NCI-H524 treated with DMSO at 0.1 percent for 48 hours (cell line): ENCODE measurements at places on chromosomes 4 and X.
A peak's percentile ranks its signal among the peaks of the same experiment; 100 is the strongest.

- no peak for DNase-seq
These were observed 64.9 kb downstream of the CRMP1 start for GRCh38 chr4:5828005-5828391.

DNA sequence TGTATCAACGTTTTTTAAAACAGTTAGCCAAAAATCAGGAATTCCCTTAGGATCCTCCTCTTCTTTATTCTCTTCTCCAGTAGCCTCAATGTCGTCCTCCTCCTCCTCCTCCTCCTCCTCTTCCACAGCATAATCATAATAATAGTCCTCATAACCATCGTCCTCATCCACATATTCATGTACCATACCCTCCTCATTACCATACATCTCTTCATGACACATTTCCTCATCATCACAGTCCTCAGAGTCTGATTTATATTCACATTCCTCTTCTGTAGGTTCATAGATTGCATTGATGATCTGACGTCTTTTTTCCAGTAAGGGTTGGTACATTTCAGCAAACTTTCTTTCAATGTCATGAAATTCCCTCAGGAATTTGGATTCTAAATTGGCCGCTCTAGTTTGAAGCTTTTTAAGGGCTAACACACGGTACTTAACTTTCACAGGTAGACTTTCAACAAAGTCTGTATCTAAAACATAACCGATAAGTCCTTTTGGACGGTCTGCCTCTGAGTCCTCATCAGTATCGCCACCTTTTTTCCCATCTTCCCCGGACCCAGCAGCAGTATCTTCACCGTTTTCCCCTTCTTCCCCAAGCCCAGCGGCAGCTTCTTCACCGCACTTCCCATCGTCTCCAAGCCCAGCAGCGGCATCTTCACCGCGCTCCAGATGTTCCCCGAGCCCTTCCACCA is 771 bp downstream of the NAP1L2 start:
- DNase-seq = no peak

DNA sequence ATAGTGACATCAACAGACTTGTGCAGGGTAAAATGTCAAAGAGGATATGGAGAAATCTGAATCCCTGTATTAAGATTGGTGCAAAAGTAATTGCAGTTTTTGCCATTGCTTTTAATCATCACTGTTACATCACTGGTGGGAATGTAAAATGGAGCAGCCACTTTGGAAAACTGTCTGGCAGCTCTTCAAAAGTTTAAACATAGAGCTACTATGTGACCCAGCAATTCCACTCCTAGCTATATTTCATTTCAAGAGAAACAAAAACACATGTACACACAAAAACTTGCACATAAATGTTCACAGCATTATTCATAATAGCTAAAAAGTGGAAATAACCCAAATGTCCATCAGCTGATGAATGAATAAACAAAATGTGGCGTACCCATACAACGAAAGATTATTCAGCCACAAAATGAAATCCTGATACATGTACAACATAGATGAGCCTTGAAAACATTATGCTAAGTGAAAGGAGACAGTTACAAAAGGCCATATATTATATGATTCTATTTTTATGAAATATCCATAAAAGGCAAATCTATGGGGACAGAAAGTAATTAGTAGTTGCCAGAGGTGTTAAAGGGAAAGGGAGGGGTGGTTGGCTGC is 106.4 kb downstream of the AMELX start:
- DNase-seq = no peak

GRCh38 chr4:79395841-79396240 is 12.2 kb downstream of the GK2 start:
- DNase-seq = no peak

GRCh38 chrX:27307546-27307945 is 155.6 kb downstream of the PPP4R3C start:
- DNase-seq = no peak

GRCh38 chr4:144709793-144710525 is 64.0 kb downstream of the HHIP start:
- DNase-seq = no peak

DNA sequence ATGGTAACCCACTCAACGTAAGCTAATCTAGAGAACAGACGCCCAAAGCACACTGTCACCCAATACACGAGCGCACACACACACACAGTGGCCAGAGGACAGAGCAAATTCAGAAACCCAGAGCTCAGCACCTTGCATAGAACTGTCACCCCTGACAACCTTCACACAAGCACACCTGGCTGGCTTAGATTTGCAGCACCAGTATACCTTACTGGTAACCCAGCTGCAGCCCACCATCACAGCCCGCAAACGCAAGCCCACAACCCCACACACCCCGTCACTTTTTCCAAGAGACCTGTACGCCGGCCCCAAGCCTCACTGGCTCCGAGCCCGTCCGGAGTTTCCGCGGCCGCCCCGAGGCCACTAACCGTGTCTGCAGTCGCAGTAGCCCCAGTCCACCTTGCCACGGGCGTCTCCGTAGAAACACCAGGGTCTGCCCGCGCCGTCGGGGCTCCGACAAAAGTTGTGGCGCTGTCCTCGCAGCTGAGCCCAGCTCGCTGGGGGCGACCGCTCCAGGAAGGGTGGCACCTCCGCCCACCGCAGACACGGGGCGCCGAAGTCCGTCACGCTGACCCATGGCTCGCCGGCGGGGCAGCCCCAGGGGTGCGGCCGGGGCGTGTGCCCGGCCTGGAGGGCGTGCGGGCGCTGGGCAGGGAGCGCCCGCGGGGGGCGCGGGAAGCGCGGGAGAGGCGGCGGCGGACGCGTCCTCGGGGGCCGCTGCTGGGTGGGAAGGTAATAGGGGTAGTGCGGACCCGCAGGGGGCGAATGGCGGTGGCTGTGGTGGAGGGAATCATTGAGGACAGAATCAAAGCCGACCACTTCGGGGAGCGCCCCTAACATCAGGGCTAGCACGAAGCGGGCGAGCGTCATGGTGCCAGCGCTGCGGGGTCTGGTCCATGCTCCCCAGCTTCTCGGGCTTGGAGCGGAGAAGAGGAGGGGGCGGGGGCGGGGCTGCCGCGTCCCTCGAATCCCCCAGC is 664 bp downstream of the PRSS12 start:
- peak; percentile 2 for DNase-seq

DNA sequence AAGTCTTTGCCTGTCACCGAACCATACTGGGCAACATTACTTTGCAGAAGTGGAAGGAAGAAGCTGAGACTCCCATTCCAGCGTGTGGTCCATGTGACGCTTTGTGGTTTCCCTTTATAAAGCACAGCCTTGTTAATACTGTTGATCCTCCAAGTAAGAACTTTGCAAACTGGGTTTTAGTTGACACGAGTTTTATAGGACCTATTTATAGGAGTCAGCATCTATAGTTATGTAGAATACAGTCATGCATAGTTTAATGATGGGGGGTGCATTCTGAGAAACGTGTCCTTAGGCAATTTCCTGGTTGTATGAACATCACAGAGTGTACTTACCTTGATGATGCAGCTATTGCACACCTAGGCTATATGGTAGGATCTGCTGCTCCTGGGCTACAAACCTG is 1879.4 kb upstream of the TENM3 start:
- DNase-seq = no peak

GRCh38 chrX:108347800-108348199 is 90.4 kb downstream of the COL4A6 start:
- no peak for DNase-seq

- DNase-seq = no peak
These were observed 444.2 kb upstream of the SLIT2 start for GRCh38 chr4:19807505-19807904.

GRCh38 chrX:19535476-19535875 is 20.2 kb upstream of the MAP3K15 start:
- DNase-seq = no peak

DNA sequence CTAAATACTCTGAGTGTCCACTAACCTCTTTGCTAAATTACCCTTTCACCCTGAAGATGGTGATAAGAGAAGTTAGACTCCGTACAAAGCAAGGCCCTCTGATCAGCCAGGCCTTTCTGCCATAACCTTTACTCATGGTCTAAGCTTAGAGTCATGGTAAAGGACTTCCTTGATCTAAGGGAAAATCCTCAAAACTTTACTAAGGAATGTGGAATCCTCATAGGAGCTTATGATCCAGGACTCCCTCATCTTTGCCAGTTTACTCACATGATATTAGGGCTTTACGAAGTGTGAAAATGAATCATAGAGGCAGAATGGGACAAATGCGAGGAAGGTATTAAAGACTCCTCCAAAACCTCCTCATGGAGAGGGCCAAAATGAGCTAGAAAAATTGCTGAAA is 7.9 kb upstream of the FAM13A start:
- no peak for DNase-seq

DNA sequence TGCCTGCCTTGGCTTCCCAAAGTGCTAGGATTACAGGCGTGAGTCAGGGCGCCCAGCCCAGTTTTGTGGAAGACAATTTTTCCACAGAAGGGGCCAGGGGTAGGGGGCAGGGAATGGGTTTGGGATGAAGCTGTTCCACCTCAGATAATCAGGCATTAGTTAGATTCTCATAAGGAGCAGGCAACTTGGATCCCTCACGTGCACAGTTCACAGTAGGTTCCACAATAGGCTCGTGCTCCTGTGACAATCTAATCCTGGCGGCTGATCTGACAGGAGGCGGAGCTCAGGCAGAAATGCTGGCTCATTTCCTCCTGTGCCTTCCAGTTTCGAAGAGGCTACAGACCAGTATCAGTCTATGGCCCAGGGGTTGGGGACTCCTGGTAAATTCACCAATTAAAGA is 491.6 kb upstream of the AADAT start:
- DNase-seq = no peak

DNA sequence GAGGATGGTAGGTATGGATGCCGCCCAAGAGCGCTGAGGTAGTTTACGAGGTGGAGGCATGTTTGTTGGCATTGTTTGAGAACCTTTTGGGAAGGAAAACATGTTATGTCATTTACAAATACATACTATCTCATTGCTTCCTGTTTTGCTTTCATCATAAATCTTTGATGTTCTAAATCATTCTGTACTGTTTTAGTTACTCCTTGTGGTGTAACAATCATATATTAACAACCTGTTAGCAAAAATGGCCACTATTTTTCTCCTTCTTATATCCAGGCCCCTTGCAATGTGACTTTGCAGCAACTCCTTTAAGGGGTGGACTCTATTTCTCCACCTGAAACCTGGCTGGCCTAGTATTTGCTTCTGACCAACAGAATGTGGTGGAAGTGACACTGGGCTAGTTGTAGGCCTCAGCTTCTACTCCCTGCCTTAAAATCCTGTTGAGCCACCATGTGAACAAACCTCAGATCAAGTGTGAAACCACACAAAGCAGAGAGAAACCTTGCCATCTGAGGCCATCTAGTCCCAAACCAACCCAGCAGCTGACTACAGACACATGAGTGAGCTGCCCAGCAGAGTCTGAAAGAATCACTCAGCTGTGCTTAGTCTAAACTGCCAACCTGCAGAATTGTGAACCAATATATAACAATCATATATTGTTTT is 15.8 kb upstream of the CXorf38 start:
- no peak for DNase-seq

- DNase-seq = no peak
These were observed 20.7 kb upstream of the CTSO start for GRCh38 chr4:155974476-155974749.

DNA sequence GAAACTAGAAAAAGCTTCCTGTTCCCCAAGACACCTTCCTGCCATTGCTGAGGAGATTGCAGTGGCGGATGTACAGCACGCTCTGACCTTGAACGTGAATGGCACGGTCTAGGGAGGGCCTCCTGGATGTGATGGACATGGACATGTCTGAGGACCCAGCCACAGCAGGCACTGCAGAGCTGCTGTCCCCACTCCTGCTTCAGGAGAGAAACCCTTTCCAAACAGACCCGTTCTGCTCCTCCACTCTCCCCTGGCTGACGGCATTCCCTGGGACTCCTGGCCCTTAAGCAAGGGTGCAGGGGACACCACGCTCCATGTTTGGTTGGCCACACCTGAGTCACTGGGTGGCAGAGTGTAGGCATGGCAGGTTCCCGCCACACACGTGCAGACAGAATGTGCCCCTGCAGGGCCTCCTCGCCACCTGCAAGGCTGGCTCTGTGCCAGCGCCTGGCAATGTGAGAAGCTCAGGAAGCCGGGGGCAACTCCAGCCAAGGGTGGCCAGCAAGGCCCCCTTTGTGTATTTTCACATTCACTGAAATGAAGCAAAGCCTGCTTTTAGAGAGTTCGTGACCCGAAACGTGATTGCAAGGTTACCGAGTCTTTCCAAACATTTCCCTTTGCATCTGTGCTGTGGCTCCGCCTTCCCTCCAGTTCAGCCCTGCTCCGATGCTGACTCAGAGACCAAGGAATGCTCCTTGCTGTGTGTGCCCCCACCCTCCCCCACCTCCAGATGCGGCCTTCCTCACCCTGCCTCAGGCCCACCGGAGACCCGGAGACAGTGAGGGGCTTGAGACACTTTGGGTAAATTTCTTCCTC is 46.1 kb downstream of the HTRA3 start:
- no peak for DNase-seq

DNA sequence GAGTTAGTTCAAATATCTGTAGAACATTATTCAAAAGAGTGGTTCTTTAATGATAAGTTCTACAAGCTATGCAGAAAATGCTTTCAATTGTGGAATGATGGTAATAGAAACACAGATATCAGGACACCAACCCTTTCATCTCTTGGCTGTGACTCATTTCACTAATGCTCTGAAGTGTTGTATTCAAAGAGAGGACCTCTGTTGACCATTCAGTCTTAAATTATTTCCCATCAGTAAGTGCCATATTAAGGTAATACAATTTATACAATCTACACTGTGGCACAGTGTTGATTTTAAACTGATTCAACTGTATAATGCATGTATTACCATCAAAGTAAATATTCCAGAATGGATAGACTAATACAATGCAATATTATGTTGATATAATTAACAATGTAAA is 289.0 kb upstream of the ADGRL3 start:
- no peak for DNase-seq

DNA sequence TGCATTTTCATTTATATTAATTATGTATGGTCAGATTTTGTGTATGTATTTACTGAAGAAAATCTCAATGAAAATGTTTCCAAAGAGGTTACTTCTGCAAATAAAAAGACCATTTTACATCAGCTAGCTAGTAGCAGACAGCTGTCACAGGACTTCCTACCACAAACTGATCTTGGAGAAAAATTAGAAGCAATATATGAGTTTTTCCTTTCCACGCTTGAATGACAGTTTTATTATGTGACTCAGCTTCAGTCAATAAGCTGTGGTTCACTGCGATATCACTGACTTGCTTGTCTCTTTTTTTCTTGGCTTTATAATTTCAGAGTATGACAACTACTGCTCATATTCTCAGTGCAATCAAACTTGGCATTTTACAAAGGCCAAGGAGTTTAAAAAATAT is 787.4 kb upstream of the GALNTL6 start:
- DNase-seq = no peak

GRCh38 chr4:74054483-74055047 is 16.1 kb upstream of the CXCL3 start:
- DNase-seq = no peak
